ENCODE measurements at places on chromosomes 3 and 15.
A peak's percentile ranks its signal among the peaks of the same experiment; 100 is the strongest.

DNA sequence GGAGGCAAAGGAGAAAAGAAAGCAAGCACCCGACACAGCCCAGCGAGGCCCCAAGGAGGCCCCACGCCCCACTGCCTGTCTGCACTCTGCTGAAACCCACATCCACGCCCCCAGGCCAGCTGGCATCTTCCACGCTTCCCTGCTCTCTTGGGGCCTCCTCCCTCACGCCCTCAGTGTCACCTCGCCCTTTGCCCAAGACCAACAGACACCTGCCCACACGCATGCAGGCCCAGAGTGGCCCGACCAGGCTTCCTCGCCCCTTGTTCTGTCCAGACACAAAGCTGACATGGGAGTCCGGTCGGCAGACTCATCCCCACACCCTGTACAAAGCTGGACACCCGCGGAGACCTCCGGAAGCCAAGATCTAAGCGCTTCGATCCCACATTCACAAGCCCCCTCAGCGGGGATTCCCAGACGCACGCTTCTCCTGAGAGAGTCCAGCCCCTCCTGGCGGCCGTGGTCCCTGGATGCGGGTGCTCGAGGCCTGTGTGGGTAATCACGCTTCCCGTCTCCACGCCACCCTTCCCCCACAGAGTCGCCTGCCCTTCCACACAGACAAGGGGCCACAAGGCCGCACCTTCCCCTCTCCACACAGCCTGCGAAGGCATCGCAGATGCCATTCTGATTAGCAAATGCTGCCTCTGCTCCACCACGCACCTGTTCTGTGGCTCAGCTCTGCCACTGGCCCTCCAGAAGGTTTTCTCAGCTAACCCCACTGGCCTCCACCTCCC is 176.6 kb downstream of the XXYLT1 start:
- no peak for DNase-seq

GRCh38 chr15:77168141-77168540 is 97.2 kb upstream of the TSPAN3 start:
- no peak for DNase-seq

GRCh38 chr3:188950832-188951489 is 220.8 kb upstream of the TPRG1 start:
- peak; percentile 94 for DNase-seq

DNA sequence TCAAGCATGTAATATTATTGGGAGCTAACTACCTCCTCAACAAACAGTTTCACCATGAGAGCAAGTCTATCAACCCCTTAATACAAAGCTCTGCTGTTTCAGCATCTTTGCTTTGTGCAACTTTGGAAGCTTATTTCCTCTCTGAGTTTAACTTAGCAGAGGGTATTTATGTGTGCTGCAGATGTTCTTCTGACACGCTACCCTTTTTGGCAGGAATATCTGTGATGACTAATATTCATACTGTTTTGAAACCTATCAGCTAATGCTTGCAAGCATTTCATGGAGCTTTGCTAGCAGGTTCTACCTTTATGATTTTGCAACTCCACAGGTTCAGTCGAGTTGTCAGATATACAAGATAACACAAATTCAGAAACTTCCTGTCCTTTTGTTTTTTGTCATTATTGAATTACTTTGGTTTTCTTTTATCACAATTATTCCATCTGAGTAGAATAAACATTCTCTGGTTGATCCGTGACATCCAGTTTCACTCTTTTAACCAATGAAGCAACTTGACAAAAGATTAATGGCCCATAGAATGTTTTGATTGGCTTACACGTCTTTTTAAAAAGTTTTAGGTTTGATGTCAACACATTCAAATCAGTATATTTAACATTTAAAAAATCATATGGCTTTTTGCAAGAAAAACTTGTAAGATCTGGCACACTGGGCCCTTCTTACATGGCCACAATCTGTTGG is 1.7 kb upstream of the SLC9A9 start:
- peak; percentile 82 for DNase-seq

GRCh38 chr15:32966512-32966911 is 228.0 kb downstream of the FMN1 start:
- DNase-seq: no peak

DNA sequence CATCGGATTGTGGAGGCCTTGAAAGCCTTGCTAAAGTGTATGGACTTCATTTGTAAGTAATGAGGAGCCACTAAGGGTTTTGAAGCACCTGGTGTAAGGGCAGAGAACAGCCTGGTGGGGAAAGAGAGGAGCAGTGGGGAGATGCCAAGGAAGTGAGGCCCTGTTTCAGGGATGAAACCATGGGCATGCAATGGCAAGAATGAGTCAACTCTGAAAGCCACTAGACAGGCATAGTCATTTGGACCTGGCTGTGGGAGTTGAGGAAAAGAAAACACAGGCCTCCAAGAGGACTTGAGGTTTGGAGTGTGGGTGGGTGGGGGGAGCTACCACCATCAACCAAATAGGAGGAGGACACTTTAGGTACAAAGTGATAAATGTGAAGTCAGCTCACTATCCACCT is 7.6 kb downstream of the XCR1 start:
- no peak for DNase-seq

- DNase-seq: peak; percentile 35
These were observed at the start of gene CTDSPL for GRCh38 chr3:37861620-37862041. TSS of gene CTDSPL (plus strand) at chr3:37861880. CDS start at chr3:37862200, 320 bp downstream.

DNA sequence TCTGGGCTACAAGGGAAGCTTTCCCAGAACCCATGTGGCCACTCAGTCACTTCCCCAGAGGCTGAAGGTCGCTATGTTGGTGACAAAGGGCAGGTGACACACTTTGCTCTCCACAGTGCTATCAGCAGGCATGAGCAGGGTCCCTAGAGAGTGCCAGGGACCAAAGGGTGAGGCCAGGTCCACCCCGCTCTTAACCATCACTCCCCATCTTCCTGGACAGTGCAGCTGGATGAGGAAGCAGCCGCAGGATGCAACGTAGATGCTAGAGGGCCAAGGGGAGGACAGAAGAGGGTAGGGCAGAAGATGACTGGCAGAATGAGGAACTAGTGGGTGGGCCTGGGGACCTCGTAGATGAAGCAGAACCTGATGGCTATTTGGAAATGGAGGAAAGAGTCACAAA is 13.6 kb upstream of the LTF start:
- DNase-seq: no peak

GRCh38 chr15:52225230-52225629 is 34.0 kb upstream of the GNB5 start:
- DNase-seq: no peak

DNA sequence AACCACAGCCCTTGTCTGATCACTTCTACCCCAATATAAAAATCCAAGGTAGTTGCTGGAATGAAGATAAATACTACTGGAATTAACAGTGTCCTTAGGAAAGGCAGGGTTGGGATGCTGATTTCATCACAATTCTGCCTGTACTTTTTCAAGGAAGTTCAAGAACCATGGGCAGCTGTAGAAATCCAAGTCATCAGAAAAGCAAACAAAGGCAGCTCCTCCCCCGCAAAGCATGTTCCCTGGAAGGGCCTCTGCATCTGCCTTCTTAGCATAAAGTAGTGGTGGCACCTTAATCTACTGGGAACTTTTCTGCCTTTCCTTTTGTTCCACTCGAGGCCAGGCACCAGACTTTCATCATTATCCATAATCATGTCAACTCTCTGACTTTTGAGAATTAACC is 54.4 kb downstream of the ERC2 start:
- no peak for DNase-seq

Measured in NCI-H226 (cell line).